ENCODE measurements at places on chromosomes 12 and 14.

DNA sequence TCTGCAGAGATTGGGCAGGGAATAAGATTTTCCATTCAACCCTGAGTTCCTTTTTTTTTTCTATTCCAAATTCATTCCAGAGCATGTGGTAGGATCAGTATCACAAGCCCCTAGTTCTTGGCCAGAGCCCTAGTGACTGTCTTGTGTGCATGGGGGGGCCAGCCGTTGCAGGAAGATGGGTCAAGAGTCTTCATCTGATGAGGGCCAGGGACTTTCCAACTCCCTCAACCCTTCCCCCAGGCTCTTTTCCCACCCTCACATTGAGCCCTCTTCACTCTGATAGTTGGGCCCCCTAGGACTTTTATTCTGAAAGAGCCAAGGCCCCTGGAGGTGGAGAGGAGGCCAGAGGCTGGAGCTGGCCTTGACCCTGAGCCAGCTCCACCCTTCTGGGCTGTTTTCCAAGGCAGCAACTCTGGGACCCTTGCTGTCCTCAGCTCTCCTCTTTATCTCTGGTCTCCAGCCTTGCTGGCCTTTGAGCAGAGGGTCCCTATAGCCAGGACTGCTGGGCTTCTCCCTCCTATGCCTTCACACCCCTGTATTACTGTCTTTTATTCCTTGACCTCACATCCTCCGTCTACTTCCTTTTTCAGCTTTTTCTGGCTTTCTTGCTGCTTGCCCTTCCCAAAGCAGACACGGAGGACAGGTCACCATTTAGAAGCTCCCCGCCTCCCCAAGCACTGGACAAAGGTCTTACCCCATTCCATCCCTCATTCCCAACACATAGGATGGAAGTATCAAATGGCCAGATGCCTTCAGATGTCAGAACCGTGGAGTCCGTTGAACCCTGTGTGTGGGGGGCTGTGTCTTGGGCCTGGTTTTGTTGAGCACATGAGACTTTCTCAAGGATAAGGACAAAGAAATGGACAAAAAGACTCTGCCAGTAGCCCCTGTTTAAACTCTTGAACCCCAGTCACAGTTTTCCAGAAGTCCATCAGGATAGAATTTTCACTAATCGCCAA lies 5.6 kb downstream of the RBP5 start:
- DNase-seq = no peak

DNA sequence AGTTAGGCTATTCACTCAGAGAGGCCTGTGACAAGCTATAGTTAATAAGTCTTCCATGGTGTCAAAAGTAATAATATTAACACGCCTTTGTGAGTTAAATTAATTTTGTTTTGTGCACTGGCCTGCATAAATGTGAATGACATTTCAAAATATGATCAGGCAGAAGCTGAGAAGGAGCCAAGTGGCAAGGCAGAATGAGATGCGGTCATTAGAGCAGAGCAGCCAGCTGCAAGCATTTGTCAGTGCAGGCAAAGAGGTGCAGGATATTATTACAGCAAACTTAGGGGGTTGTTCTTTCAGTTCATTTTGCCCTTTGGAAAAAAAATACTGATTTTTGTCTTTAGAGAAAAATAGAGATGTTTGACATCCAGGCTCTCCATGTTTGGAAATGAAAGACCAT lies 364.5 kb downstream of the PAWR start:
- DNase-seq = no peak

DNA sequence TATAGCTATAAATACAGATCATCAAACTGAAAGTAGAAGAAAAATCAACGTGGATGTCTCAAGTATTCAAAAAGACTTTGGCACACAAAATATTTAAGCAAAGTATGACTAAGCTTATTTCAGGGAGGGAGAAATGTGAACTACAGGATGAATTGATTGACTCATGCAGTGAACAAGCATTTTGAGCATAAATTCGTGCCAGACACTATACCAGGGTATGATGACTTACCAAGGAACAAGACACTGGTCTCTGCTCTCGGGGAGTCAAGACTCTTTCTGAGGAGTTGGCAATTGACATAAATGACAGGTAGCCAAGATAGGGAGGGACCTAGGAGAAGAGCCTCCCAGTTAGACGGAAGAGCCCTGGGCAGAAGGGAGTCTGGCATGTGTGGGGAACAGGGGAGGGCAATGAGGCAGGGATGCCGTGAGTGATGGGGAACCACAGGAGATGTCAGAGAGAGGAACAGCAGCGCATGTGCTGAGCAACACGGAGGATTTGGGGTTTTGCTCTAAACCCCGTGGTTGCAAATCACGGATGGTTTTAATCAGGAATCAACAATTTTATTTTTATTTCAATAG lies 115.2 kb downstream of the TMEM132D start:
- no peak for DNase-seq

DNA sequence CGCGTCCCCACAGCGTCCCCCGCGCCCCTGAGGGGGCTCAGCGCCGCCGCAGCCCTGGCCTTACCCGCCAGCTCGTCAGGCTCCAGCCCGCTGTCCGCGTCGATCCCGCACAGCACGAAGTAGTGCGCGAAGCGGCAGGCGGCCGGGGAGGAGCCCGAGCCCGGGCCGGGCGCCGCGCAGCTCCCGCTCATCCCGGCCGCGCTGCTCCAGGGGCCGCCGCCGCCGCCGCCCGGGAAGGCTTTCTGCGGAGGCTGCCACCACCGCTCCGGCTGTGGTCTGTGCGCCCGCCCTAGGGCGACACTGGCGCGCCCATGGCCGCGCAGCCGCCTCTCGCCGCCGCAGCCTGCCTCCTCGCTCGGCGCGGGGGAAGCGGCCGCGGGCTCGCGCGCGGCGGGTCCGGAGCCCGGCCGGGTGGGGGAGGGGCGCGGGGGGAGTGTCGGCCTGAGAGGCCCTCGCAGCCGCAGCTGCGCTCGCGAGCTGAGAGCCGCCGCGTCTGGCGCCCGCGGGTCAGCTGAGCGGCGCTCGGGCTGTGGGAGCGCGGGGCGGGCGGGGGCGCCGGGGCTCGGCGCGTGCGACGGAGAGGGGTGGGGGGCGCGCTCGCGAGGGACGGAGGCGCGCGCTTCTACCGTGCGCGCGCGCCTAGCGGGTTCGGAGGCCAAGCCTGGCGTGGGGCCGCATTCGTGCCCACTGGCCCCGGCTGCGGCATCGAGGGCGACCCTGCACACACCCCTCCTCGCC lies at the start of gene DENND5B:
Gene DENND5B (minus strand): TSS at position 495 of the 738 bp plus-strand sequence. CDS start 304 bp downstream, at position 191.
- DNase-seq = no peak

- no peak for DNase-seq
Observed at GRCh38 chr14:76056128-76056527, 70.6 kb downstream of the IFT43 start.

- no peak for DNase-seq
Observed at GRCh38 chr14:99389174-99389826, 91.4 kb downstream of the SETD3 start.

GRCh38 chr14:48398675-48399282 lies 723.4 kb upstream of the MDGA2 start:
- DNase-seq = no peak

DNA sequence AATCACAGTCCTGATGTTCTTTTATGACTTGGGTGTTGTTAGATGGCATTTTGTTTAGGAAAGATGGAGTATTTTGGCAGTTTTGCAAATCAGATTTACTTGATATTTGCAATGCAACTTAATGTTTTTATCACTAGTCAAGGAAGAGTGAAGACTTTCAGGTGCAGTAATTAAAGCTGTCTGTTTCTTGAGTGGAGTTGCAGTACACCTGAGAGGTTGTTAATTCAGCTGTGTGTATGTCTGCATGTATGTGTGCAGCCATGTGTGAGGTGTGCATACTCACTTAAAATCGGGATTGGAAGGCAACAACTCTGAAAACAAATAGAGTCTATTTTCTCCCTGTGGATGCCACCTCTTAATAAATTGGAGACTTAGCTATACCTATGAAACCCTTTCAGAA lies 94.5 kb downstream of the RMST start:
- no peak for DNase-seq

GRCh38 chr14:69325646-69326265 lies 65.8 kb downstream of the GALNT16 start:
- DNase-seq = no peak

- DNase-seq = no peak
Observed at GRCh38 chr14:38964630-38965029, 138.4 kb downstream of the SEC23A start.

GRCh38 chr12:3317841-3318501 lies 173.0 kb upstream of the PRMT8 start:
- DNase-seq = no peak

DNA sequence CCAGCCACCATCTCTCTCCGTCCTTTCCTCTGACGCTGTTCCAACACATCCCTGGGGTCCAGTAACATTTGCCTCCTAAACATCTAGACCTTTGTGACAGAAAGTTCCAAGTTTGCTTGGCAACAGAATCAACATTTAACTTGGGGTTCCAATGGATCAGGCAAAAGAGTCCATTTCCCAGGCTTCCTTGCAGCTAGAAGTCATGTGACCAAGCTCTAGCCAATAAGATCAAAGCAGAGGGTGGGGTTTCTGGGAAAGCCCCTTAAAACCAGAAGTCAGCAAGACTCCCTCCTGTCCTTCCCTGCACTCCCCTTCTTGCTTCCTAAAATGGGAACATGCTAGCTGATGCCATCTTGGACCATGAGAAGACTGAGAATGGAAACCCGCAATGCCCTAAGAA lies 14.7 kb downstream of the FOXN3 start:
- no peak for DNase-seq

GRCh38 chr12:31031951-31032335 lies 41.7 kb upstream of the DDX11 start:
- no peak for DNase-seq

DNA sequence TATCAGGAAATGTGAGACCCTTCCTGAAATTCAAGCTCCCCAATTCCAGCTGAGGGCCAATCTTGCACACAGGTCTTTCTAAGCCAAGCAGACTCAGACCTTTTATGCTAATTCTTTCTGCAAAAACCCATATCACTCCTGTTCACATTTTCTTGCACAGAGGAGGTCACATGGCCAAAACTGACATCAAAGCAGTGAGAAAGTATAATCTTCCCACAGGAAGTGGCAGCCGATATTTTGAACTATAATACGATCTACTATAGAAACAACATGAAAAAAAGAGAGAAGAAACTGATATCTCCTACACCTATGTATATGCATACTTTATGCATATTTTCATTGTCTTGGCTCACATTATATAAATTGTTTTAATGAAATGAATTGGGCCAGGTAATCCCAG lies 132.9 kb upstream of the SSTR1 start:
- peak; percentile 6 for DNase-seq

DNA sequence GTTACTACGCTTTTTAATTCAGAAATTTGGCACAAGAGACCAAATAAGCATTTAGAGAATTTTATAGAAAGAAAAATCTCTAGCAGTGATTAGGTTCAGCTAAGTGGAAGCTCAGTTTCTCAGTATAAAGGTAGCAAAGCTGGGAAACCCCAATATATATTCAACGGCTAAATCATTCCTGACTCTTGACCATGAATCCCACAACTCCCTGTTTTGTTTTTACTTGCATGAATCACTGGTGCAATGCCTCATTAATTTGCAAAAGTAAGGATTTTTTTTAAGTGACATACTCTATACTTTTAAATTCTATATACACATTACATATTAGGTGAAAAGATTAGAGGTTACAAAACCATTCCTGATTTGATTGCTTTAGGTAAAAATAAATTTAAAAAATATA lies 74.3 kb upstream of the PLEKHG7 start:
- no peak for DNase-seq

- no peak for DNase-seq
Observed at GRCh38 chr12:130608132-130608531, 108.0 kb downstream of the RIMBP2 start.

DNA sequence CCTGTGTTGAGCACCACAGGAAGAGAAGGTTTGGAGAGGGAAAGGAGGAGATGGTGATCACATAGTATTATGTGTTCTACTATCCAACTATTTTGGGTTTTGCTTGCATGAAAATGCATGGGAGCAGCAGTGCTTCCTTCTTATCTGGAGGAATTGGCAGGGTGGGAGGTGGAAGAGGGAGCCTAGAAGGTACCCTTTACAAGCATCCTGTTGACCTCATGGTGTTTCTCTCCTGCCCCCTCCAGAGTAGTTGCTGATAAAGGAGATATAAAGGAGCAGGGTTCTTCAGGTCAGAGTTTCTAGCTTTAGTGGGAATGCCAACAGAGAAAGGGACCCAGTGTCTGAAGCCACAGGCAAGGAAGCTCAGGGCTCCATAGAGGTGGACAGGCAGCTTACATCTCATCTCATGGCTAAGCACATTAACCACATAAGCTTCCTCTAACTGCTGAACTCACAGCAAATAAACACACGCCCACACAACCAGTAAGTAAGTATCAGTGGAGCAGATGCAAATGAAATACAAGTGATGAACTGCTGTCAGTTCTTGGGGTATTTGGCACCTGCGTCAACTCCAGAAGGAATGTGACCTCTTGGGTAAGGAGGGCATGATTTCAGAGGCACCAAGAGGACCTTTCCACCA lies 174.2 kb upstream of the SLC38A2 start:
- no peak for DNase-seq

GRCh38 chr14:34404416-34404815 lies 57.6 kb downstream of the SPTSSA start:
- DNase-seq = no peak

DNA sequence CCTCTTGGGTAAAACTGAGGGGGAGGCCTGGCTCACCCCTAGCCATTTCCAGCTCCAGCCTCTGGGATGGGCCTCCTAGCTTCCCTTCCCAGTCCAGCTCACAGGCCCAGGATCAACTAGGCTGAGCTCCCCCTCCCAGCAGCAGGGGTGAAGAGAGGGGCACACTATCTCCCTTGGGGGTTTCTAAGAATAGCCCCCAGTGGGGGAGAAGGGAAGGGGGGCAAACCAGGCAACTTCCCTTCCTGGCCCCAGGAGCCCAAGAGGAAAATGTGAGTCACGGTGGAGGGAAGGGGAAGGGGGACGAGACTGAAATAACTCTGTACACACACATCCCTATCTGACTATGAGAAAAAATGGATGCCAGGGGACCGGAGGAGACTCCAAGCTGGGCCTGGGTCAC lies 9.0 kb downstream of the ADCY6 start:
- no peak for DNase-seq

DNA sequence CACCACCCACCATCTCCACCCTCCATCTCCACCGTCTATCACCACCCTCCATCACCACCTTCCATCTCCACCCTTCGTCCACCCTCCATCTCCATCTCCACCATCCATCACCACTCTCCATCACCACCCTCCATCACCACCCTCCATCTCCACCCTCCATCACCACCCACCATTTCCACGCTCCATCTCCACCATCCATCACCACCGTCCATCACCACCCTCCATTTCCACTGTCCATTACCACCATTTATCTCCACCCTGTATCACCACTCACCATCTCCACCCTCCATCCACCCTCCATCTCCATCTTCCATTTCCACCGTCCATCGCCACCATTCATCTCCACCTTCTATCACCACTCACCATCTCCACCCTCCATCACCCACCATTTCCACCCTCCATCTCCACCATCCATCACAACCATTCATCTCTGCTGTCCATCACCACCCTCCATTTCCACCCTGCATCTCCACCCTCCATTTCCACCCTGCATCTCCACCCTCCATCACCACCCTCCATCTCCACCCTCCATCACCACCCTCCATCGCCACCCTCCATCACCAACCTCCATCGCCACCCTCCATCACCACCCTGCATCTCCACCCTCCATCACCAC lies 6.1 kb upstream of the CEP170B start:
- DNase-seq = no peak

- DNase-seq = no peak
Observed at GRCh38 chr12:112907415-112908157, 824 bp downstream of the OAS1 start.
